ENCODE measurements at places on chromosomes 4 and X.
A peak's percentile ranks its signal among the peaks of the same experiment; 100 is the strongest.

- no peak overlapping the region for H3K27ac ChIP-seq
- DNase-seq: no peak
- no peaks in the 10 kb centered on the region for H3K36me3 ChIP-seq
- no peak overlapping the region for H3K4me3 ChIP-seq
Measured at GRCh38 chr4:113827285-113827684, 65.7 kb upstream of the CAMK2D start.

DNA sequence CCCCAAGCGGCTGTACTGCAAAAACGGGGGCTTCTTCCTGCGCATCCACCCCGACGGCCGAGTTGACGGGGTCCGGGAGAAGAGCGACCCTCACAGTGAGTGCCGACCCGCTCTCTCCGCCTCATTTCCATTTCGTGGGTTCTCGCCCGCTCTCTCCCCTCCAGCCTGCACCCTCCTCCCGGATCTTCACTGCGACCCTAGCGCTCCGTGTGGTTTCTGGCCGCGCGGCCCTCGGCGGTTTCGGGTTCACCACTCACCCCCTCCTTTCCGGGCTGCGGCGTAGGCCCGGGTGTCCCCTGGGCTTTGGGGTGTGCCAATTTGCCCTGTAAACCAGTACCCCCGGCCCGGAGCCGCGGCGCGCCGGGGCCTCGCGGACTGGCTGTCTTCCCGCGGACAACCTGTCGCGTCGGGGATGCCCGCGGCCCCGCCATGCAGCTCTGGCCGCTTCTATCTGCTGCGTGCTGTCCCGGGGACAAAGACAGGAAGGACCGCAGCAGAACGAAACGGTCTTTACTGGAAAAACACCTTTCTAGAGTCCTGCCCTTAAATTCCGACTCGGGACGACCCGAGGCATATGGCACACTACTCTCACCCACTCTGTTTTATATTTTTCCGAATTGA lies 737 bp downstream of the FGF2 start:
- peaks cover 56% of the 10 kb centered on the region for H3K27me3 ChIP-seq
- peak overlapping the region; percentile 61 for H3K27ac ChIP-seq
- DNase-seq: peak; percentile 71

GRCh38 chr4:147550626-147551246 lies 66.5 kb upstream of the TMEM184C start:
- H3K27ac ChIP-seq: no peak overlapping the region
- DNase-seq: no peak
- peaks cover 5% of the 10 kb centered on the region for H3K4me1 ChIP-seq
- H3K27me3 ChIP-seq: no peaks in the 10 kb centered on the region
- H3K36me3 ChIP-seq: peaks cover 4% of the 10 kb centered on the region

GRCh38 chr4:143585548-143585947 lies 72.0 kb downstream of the SMARCA5 start:
- H3K4me3 ChIP-seq: no peak overlapping the region
- DNase-seq: no peak
- no peaks in the 10 kb centered on the region for H3K36me3 ChIP-seq

GRCh38 chrX:9204560-9204959 lies 170.6 kb upstream of the FAM9B start:
- no peak overlapping the region for H3K4me3 ChIP-seq
- no peaks in the 10 kb centered on the region for H3K4me1 ChIP-seq
- no peaks in the 10 kb centered on the region for H3K36me3 ChIP-seq
- H3K27me3 ChIP-seq: peaks cover 7% of the 10 kb centered on the region
- no peak overlapping the region for H3K27ac ChIP-seq

- no peak overlapping the region for H3K27ac ChIP-seq
- H3K4me1 ChIP-seq: no peaks in the 10 kb centered on the region
- H3K4me3 ChIP-seq: peak overlapping the region; percentile 54
- no peaks in the 10 kb centered on the region for H3K36me3 ChIP-seq
- DNase-seq: no peak
- peaks cover 44% of the 10 kb centered on the region for H3K27me3 ChIP-seq
Measured at GRCh38 chrX:153885208-153885787, 675 bp downstream of the L1CAM start.

- H3K4me3 ChIP-seq: no peak overlapping the region
- H3K27ac ChIP-seq: no peak overlapping the region
- no peak for DNase-seq
- H3K27me3 ChIP-seq: no peaks in the 10 kb centered on the region
Measured at GRCh38 chr4:15262396-15262795, 165.4 kb upstream of the C1QTNF7 start.

DNA sequence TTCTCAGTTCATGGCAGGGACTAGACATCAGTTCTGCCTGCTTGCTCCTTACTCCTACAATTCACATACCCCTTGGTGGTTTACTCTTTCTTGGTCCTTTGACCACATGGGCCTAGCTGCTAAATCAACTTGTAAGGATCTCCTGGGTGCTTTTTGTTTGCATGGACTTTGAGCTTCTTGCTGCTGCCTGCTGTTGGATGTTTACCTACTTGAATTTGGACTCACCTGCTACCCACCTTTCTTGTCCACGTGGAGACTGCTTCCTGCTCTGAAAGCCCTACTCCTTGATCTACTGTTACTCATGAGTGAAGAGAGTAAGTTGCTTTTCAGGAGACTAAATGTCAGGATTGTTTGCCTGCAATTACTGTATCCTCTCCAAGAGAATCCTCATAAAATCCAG lies 15.2 kb upstream of the ARHGAP24 start:
- no peak for DNase-seq
- H3K27me3 ChIP-seq: no peaks in the 10 kb centered on the region
- no peaks in the 10 kb centered on the region for H3K4me1 ChIP-seq
- no peaks in the 10 kb centered on the region for H3K36me3 ChIP-seq
- H3K27ac ChIP-seq: no peak overlapping the region

- H3K36me3 ChIP-seq: no peaks in the 10 kb centered on the region
- H3K4me3 ChIP-seq: no peak overlapping the region
- no peak overlapping the region for H3K27ac ChIP-seq
- H3K27me3 ChIP-seq: no peaks in the 10 kb centered on the region
- no peak for DNase-seq
- H3K4me1 ChIP-seq: peaks cover 8% of the 10 kb centered on the region
Measured at GRCh38 chrX:13662355-13662791, 9.4 kb downstream of the TCEANC start.

- H3K27me3 ChIP-seq: no peaks in the 10 kb centered on the region
- H3K36me3 ChIP-seq: no peaks in the 10 kb centered on the region
- H3K4me1 ChIP-seq: no peaks in the 10 kb centered on the region
- H3K4me3 ChIP-seq: no peak overlapping the region
- H3K27ac ChIP-seq: peak overlapping the region; percentile 59
- no peak for DNase-seq
Measured at GRCh38 chrX:107135049-107135964, 16.7 kb upstream of the RBM41 start.

GRCh38 chrX:30652527-30653414 lies 452 bp upstream of the GK start:
- no peaks in the 10 kb centered on the region for H3K36me3 ChIP-seq
- peak overlapping the region; percentile 96 for H3K4me3 ChIP-seq
- DNase-seq: peak; percentile 99
- H3K27ac ChIP-seq: peak overlapping the region; percentile 94
- peaks cover 9% of the 10 kb centered on the region for H3K4me1 ChIP-seq

DNA sequence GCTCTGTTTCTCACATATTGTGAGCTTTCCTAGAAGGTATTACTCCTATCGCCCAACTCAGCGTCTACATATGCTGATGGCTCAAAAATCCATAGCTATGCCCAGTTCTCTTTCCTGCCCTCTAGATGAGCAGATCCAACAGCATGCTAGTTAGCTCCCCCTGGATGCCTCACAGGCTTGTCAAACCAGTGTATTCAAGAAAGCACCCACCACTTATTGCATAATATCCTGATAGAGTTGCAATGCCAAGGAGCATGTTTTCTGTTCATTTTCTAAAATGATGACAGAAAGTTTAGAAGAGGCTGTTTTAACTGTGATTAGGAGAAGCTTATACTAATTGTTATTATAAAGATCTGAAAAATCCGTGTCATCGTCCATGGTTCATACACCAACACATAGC lies 1.9 kb upstream of the PACRGL start:
- H3K4me3 ChIP-seq: peak overlapping the region; percentile 22
- H3K36me3 ChIP-seq: no peaks in the 10 kb centered on the region
- DNase-seq: no peak
- H3K27ac ChIP-seq: no peak overlapping the region
- peaks cover 21% of the 10 kb centered on the region for H3K4me1 ChIP-seq
- H3K27me3 ChIP-seq: peaks cover 10% of the 10 kb centered on the region

DNA sequence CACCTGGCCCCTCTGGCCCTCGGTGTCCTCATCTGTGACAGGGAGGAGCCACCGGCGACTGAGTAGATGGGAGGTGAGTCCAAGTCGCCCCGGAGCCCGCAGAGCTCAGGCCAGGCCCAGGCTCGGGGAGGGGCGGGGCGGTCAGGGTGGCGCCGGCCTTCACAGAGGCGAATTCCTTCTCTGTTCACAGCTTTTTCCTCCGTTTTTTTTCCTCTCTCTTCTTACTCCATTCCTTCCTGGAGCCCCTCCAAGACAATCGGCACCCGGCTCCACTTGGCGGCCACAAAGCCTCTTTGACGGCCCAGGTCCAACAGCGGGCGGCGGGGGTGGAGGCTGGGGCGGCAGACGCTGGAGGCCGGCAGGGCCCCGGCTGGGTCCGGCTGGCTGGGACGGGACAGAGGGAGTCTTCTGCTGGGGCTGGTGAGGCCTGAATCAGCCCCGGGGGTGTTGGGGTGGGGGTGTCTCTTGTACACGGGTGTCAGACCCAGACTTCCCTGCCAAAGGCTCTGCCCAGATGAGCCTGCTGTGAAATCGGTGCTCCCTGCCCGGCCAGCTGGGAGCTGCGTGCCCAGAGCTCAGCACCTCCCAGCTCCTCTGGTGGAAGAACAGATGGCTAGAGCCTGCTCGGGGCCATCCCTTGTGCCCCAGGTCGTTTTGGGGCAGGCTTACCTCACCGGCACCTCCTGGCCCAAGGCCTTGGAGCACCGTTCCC lies 22.6 kb downstream of the FGFRL1 start:
- no peak for DNase-seq
- H3K27ac ChIP-seq: no peak overlapping the region
- no peaks in the 10 kb centered on the region for H3K27me3 ChIP-seq
- H3K36me3 ChIP-seq: no peaks in the 10 kb centered on the region
- H3K4me3 ChIP-seq: no peak overlapping the region
- H3K4me1 ChIP-seq: no peaks in the 10 kb centered on the region

DNA sequence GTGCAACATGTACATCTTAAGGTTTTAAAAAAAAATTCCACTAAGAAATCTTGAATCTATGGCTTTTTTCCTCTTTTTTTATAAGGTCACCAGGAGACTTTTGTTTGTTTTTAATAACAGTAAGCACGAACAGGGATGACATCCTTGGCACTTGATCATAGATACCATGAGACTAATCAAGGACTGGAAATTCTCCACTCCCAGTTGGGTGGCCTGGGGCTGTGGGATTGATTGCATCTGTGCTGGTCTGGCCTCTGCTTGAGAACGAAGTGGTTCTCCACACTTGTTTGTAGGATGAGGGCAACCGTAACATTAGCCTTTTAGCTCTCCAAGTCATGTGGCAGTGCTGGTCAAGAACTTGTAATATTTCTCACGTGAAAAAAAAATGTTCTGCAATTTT lies 35.4 kb downstream of the SNX25 start:
- no peaks in the 10 kb centered on the region for H3K27me3 ChIP-seq
- no peaks in the 10 kb centered on the region for H3K4me1 ChIP-seq
- no peak overlapping the region for H3K27ac ChIP-seq
- no peak for DNase-seq
- H3K36me3 ChIP-seq: peaks cover 4% of the 10 kb centered on the region

DNA sequence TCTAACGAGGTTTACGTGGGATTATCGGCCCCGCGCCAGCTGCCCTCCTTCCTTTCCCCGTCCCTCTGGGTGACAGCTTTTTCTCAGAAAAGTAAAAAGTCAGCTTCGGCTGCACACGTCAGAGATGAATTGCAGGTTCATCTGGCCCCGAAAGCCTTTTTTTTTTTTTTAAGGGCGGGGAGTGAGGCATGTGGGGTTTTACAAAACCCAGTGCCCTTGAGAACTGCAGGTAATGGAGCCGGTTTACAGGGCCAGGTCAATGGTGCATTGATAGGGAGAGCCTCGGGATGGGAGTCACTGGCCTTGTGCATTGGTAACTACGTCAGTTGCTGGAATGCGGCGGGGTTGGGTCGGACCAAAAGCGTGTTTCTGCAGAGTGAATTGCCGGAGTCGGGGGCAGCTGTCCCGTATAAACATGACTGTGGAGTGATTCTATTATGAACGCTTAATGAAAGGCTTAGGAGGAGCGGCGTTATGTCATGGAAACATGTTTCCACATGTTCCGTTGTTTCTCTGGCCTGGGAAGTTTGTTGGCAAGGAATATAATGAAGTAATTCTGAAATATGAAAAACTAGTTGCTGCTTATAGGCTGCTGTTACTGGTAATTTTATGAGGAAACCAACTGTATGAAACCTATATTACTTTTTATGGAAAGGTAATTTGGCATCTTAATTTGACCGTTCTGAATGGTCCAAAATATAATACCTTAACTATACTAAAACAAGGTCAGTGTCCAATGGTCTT lies 1.1 kb downstream of the HSPA4L start:
- H3K27me3 ChIP-seq: peaks cover 27% of the 10 kb centered on the region
- peaks cover 14% of the 10 kb centered on the region for H3K4me1 ChIP-seq
- H3K36me3 ChIP-seq: no peaks in the 10 kb centered on the region
- peak overlapping the region; percentile 99 for H3K4me3 ChIP-seq
- peak overlapping the region; percentile 98 for H3K27ac ChIP-seq
- DNase-seq: no peak

- H3K36me3 ChIP-seq: no peaks in the 10 kb centered on the region
- H3K27ac ChIP-seq: no peak overlapping the region
- H3K4me3 ChIP-seq: no peak overlapping the region
- no peak for DNase-seq
- H3K27me3 ChIP-seq: no peaks in the 10 kb centered on the region
Measured at GRCh38 chr4:79872738-79873137, 200.3 kb downstream of the ANTXR2 start.

DNA sequence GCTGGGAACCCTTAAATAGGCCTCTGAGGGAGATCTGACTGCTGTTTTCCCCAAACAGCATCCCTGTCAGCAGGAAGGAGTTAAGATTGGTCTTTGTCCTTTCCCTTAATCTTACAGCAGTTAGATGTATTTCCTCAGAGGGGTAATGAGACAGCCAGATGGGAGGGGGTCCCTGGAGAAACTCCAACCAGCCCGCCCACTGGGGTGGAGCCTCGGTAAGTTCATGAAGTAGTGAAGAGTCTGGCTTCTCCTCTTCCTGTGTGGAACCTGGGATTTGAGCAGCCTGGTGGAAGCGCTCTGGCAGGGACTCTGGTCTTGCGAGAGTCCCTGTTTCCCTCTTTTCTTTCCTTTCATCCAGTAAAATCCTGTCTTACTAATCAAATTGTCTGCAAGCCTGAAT lies 330.0 kb downstream of the TLL1 start:
- H3K4me1 ChIP-seq: no peaks in the 10 kb centered on the region
- H3K36me3 ChIP-seq: no peaks in the 10 kb centered on the region
- H3K4me3 ChIP-seq: no peak overlapping the region

- no peaks in the 10 kb centered on the region for H3K27me3 ChIP-seq
- no peak overlapping the region for H3K4me3 ChIP-seq
Measured at GRCh38 chrX:84258708-84259107, 70.7 kb upstream of the RPS6KA6 start.
